ENCODE measurements at places on chromosomes 1 and 21.

- no peaks in the 10 kb centered on the region for H3K4me1 ChIP-seq
- no peak overlapping the region for H3K4me3 ChIP-seq
- peaks cover 6% of the 10 kb centered on the region for H3K27me3 ChIP-seq
- no peak for DNase-seq
- no peak overlapping the region for H3K27ac ChIP-seq
Observed at GRCh38 chr1:34113887-34114286, 51.1 kb downstream of the CSMD2 start.

DNA sequence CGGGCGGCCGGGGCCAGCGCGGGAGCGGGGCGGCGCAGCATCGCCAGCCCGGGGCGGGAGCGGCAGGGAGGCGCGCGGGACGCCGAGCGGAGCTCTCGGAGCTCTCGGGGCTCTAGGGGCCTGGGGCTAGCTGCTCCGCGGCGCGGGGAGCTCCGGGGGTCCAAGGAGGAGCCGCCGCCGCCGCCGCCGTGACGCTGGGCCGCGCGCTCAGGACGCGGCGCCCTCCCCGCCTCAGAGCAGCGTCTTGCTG lies 147 bp downstream of the CLSTN1 start:
- H3K36me3 ChIP-seq, result no peaks in the 10 kb centered on the region
- peak overlapping the region; percentile 89 for H3K27ac ChIP-seq

- H3K4me1 ChIP-seq, result no peaks in the 10 kb centered on the region
- H3K4me3 ChIP-seq, result no peak overlapping the region
- H3K27me3 ChIP-seq, result no peaks in the 10 kb centered on the region
- no peaks in the 10 kb centered on the region for H3K36me3 ChIP-seq
- no peak for DNase-seq
Observed at GRCh38 chr1:66247415-66248208, 286.3 kb upstream of the SGIP1 start.

DNA sequence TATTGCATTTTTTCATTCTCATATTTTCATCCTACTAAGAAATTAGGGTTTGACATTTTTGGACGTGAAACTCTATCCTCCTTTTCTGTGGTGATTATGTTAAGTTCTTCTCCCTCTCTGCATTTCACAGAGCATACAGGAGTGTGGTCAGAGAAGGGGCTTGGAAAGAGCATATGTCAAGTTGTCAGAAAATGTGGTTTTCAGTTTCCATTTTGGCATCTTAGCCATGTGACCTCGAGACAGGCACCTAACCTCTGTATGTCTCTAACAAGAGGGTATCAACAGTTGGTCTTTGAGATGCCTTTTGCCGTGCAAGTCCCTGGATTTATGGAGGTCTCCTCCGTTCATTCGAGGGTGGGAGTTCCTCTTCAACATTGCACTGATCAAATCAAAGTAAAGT lies 140.7 kb downstream of the CYYR1 start:
- no peaks in the 10 kb centered on the region for H3K36me3 ChIP-seq
- H3K27ac ChIP-seq, result no peak overlapping the region
- no peak overlapping the region for H3K4me3 ChIP-seq
- H3K4me1 ChIP-seq, result no peaks in the 10 kb centered on the region

DNA sequence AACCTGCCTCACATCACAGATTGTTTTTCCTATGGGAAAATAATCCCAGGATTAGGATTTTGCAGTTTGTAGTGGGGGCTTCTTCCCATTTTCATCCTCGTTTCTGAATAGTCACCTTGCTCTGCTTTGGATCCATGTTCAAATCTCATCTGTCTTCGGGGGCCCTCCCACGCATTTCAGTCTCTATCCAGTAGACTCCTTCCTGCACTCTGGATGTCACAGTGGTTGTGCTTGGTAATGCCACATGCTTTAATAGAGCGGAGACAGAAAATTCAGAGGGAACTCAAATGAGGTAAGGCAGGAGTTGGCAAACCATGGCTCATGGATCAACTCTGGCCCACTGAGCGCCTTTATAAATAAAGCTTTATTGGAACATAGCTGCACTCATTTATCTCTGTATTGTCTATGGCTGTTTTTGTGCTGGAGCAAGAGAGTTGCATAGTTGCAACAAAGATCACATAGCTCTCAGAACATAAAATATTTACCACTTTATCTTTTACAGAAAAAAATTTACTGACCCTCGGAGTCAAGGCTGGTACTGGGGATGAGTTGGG lies 101.0 kb downstream of the SPATA46 start:
- H3K36me3 ChIP-seq, result no peaks in the 10 kb centered on the region
- H3K4me1 ChIP-seq, result no peaks in the 10 kb centered on the region
- no peak overlapping the region for H3K4me3 ChIP-seq
- H3K27ac ChIP-seq, result no peak overlapping the region

DNA sequence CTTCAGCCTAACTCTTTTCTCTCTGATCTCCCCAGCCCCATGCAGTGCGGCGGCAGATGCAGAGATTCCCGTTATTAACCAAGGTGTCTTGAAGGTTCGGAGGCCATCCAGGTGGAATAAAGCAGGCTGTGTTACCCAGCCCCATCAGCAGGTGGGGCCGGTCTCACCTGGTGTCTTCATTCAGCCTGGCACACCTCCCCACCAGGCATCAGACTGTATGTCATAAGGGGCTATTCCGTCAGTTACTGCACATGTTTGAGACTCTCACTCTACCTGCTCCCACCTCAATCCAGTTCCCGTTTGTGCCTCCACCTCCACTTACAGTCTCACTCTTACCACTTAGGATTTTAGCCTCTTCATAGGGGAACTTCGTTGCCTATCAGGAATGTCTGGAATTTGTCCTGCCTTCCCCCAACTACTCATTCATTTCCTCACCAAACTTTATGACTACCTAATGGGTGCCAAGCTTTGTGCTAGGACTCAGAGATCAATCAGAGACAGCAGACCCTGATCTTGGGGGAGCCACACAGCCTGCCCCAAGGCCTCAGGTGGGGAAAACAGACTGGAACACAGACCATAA lies 170.2 kb downstream of the PLPP3 start:
- no peak for DNase-seq
- H3K36me3 ChIP-seq, result no peaks in the 10 kb centered on the region
- no peaks in the 10 kb centered on the region for H3K27me3 ChIP-seq
- H3K4me3 ChIP-seq, result no peak overlapping the region
- no peak overlapping the region for H3K27ac ChIP-seq
- H3K4me1 ChIP-seq, result peaks cover 3% of the 10 kb centered on the region

DNA sequence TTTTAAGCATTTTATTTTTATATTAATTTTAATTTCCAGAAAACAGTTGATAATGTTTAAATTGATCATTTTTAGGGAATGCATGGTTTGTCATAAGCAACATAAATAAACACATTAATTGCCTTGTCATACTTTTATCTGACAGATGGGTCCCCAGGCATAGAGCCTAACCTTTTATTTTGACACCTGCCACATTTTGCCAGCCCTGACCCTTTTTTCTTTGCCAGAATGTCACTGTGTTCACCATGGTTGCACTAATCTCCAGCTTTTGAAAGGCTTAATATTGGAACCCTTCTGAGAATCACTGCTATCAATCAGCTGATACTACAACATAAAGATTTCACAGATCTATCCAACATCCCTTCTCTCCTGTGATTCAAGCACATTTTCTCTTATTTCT lies 56.0 kb upstream of the DPYD start:
- no peak overlapping the region for H3K27ac ChIP-seq
- H3K4me3 ChIP-seq, result no peak overlapping the region
- no peaks in the 10 kb centered on the region for H3K4me1 ChIP-seq
- no peak for DNase-seq

DNA sequence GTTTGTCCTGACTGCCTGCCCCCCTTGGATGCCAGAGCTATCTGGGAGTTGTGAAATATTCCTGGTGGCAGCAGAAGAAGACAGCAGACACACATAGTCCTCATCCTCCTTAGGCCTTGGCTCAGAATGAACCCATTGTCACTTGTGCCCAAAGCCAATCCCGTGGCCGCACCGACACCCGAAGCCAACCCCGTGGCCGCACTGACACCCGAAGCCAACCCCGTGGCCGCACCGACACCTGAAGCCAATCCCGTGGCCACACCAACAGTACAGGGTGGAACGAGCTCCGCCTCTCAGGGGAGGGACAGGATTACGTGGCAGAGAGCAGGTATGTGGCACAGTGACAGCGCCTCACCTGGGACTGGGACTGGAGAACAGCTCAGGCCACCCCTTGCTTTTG lies 186.7 kb downstream of the PRDM16 start:
- no peak overlapping the region for H3K4me3 ChIP-seq
- H3K27ac ChIP-seq, result no peak overlapping the region
- no peak for DNase-seq
- no peaks in the 10 kb centered on the region for H3K4me1 ChIP-seq
- no peaks in the 10 kb centered on the region for H3K36me3 ChIP-seq

- H3K27me3 ChIP-seq, result peaks cover 12% of the 10 kb centered on the region
- H3K36me3 ChIP-seq, result no peaks in the 10 kb centered on the region
- H3K27ac ChIP-seq, result no peak overlapping the region
- H3K4me1 ChIP-seq, result no peaks in the 10 kb centered on the region
Observed at GRCh38 chr1:39656391-39656790, 15.5 kb downstream of the NT5C1A start.

GRCh38 chr1:59514061-59514909 lies 217.4 kb downstream of the FGGY start:
- H3K36me3 ChIP-seq, result no peaks in the 10 kb centered on the region
- H3K27ac ChIP-seq, result no peak overlapping the region
- no peak for DNase-seq
- no peak overlapping the region for H3K4me3 ChIP-seq
- no peaks in the 10 kb centered on the region for H3K27me3 ChIP-seq
- no peaks in the 10 kb centered on the region for H3K4me1 ChIP-seq

DNA sequence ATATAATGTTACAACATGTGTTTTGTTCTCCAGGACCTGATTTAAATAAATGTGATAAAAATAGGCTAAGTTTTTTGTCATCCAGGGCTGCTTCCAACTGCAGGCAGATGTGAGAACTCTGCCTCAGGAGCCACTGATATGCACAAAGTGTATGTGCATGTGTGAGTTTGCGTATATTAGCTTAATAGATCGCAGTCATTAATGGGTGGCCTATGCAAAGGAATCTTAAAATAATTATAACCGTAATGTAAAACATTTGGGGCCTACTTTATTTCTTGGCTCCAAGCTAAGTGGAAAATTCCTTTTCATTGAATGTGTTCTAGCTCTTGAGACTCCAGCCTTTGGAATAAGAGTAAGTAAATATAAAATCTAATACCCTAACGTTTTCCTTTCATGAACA lies 16.8 kb downstream of the DHX9 start:
- peaks cover 79% of the 10 kb centered on the region for H3K36me3 ChIP-seq
- no peak overlapping the region for H3K4me3 ChIP-seq
- H3K27me3 ChIP-seq, result no peaks in the 10 kb centered on the region
- no peak for DNase-seq

- no peak for DNase-seq
- no peak overlapping the region for H3K27ac ChIP-seq
- no peaks in the 10 kb centered on the region for H3K27me3 ChIP-seq
- no peaks in the 10 kb centered on the region for H3K36me3 ChIP-seq
- no peaks in the 10 kb centered on the region for H3K4me1 ChIP-seq
- H3K4me3 ChIP-seq, result no peak overlapping the region
Observed at GRCh38 chr1:81330111-81330510, 470.6 kb upstream of the ADGRL2 start.

DNA sequence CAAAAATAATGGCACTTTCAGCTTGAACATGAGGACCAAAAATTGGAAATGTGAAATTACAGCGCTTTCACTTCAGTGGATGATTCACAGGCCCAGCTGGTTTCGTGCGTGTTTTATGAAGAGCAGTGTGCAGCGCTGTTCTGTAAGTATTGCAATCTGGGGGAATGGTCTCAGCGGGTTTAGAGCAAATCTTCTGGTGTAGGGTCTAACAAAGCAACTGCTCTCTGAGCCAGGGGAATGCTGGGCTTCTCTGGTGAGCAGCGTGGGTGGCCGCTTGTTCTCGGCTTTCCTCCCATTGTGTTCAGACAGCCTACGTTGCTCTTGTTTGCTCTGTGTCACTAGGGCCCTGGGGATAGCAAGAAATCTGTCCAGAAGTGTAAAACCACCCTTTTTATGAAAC lies 42.4 kb upstream of the GADD45A start:
- no peak overlapping the region for H3K27ac ChIP-seq
- no peak overlapping the region for H3K4me3 ChIP-seq
- H3K36me3 ChIP-seq, result no peaks in the 10 kb centered on the region

- no peak overlapping the region for H3K27ac ChIP-seq
- no peak for DNase-seq
- H3K4me3 ChIP-seq, result no peak overlapping the region
Observed at GRCh38 chr1:238329671-238330070, 438.9 kb upstream of the ZP4 start.

- H3K27ac ChIP-seq, result peak overlapping the region; percentile 77
- no peaks in the 10 kb centered on the region for H3K36me3 ChIP-seq
- H3K4me1 ChIP-seq, result peaks cover 14% of the 10 kb centered on the region
- H3K4me3 ChIP-seq, result peak overlapping the region; percentile 43
- H3K27me3 ChIP-seq, result no peaks in the 10 kb centered on the region
Observed at GRCh38 chr1:155226188-155226909, 17.9 kb downstream of the MTX1 start.

DNA sequence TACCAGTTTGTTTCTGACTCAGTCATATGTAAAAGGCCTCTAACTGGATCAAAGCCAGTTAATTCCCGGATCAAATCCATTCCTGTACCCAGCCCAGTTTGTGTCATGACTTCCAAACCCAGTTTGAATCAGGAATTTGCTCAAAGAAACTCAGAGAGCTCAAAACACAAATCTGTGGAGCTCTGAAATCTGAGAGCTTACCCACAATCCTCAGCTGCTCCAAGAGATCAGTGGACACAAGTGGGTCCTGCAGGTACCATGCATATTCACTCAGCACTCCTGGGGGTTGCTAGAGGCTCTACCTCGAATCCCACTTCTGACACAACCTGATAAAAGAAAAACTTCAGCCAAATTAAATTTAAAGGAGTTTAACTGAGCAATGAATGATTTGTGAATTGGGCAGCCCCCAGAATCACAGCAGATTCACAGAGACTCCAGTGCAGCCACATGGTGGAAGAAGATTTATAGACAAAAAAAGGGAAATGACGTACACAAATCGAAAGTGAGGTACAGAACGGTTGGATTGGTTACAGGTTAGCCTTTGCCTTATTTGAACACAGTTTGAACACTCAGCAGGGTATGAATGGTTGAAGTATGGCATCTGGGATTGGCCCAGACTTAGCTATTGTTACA lies 11.9 kb upstream of the MRPL55 start:
- no peak overlapping the region for H3K4me3 ChIP-seq
- peaks cover 20% of the 10 kb centered on the region for H3K4me1 ChIP-seq
- DNase-seq, result no peak
- H3K27ac ChIP-seq, result peak overlapping the region; percentile 6

DNA sequence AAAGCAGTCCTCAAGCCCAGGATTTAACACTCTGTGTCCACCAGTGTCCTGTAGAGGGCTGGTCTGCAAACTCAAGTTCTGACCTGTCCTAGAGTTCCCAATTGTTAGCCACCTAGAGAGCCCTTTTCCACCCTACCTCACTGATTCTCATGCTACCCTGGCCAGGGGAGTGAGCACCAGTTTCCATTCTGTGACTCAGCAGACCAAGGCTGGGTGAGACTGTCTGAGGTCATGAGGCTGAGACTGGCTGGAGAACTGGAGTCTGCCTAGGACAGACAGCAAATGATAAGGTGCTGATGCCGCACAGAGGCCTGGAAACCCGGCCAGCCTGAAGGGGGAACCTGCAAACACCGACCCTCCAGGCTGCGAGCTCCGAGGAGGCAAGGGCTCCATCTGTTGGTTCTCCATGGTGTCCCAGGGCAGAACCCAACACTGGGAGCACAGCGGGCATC lies 13.7 kb downstream of the GLIS1 start:
- H3K4me1 ChIP-seq, result no peaks in the 10 kb centered on the region
- H3K27me3 ChIP-seq, result no peaks in the 10 kb centered on the region
- H3K4me3 ChIP-seq, result no peak overlapping the region

GRCh38 chr1:74480068-74480467 lies 32.3 kb downstream of the LRRC53 start:
- no peaks in the 10 kb centered on the region for H3K27me3 ChIP-seq
- DNase-seq, result no peak
- no peak overlapping the region for H3K27ac ChIP-seq
- no peak overlapping the region for H3K4me3 ChIP-seq
- H3K4me1 ChIP-seq, result no peaks in the 10 kb centered on the region

Data from esophagus squamous epithelium (tissue), 5 donors.